ENCODE measurements at places on chromosomes 2 and 18.
A peak's percentile ranks its signal among the peaks of the same experiment; 100 is the strongest.

DNA sequence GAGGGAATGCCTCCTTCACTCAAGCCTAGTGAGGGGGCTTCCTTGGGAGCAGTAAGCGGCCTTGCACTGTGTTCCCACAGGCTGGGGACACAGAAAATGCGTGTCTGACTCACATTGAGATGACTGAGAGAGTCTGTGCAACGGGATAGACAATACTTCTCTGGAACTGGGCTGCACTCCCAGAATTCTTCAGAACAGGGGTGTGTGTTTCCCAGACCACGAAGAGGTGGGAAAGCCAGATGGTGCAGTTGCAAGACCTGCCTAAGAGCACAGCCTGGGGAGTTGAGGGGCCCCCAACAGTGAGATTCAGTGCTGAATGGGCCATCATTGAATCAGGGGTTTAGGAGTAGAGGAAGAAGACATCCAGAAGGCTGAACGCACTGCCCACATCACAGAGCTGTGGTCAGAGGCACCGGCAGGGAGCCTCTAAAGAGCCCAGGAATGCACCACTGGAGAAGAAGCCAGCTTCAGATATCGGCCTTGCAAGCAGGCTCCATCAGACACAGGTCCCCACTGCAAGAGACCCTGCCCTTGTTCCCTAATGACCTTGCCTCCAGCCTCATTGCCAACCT, 36.6 kb upstream of the MRPL19 start:
- DNase-seq: no peak

GRCh38 chr2:225993430-225993829, 593.9 kb downstream of the NYAP2 start:
- no peak for DNase-seq

DNA sequence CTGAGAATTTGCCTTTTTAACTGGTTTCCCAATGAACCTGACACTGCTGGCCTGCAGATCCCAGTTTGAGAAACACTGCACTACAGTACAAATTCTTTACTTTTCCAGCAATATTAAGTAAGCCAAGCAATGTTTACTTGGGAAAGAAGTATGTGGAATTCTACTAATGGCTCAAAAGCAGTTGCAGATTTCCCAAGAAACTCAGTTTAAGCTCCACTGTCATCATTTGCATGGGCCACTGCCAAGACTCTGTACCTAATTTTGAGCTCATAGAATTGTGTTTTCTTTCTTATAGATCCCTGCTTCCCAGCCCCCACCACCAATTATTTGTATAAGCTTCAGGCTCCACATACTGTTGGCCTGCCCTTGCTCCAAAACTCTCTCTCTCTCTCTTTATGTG, 676.1 kb downstream of the RNF144A start:
- DNase-seq: no peak

GRCh38 chr2:170770008-170770605, at the start of gene ERICH2:
ERICH2 (plus strand) TSS chr2:170770378; CDS start chr2:170770682, 304 bp downstream.
- DNase-seq: peak; percentile 39

- DNase-seq: no peak
Measured at GRCh38 chr2:42197792-42198191, 28.6 kb downstream of the EML4 start.

- no peak for DNase-seq
Measured at GRCh38 chr2:71380665-71381064, 49.1 kb downstream of the ZNF638 start.

GRCh38 chr2:232240906-232241305, 137.6 kb upstream of the ALPP start:
- DNase-seq: no peak

Measured in head of caudate nucleus (tissue), 42 donors.